ENCODE measurements at places on chromosomes 2 and 18. TPM values are rescaled to one million over a fixed set of nuclear protein-coding genes. Genes with fewer than 3 reads are reported as not detected.

The CLEC4F gene
- not detected for total RNA-seq

The MYO5B gene
- not detected for total RNA-seq

DNA sequence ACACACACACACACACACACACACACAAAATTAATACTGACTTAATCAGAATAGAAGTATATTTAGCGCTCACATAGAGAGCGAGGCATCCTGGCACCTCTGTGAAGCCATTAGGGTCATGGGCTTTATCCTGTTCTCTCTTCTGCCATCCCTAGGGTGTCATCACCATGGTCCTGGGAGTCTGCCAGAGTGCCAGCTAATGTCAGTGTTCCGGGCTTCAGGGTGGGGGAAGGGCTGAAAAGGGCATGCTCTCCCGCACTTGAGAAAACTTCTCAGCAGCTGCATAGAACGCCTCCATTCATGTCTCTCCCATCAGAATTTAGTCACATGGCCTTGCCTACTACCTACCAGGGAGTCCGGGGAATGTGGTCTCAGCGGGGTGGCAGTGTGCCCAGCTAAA lies 19.7 kb upstream of the DYNC2LI1 start:
- DNase-seq = no peak

The DSC2 gene
- not detected for total RNA-seq

DNA sequence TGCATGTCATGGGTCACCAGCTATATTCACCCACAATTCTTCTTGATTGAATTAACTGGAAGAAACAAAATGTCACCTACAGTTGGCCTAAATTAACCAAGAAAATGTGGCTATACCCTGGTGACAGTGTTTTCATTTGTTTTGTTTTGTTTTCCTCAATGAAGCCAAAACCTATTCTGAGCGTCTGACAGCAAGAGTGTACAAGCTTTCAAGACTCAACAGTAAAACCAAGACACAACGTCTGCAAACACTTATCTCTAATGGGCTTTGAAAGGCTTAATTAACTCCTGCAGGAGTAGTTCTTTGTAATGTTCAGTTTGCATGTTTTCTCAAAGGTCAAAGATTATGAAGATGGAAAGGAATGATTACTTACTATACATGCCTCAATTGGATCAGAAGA lies 827.6 kb upstream of the KLHL29 start:
- DNase-seq = no peak

- DNase-seq = no peak
These were observed 116.8 kb upstream of the EPC2 start for GRCh38 chr2:148527488-148528340.

DNA sequence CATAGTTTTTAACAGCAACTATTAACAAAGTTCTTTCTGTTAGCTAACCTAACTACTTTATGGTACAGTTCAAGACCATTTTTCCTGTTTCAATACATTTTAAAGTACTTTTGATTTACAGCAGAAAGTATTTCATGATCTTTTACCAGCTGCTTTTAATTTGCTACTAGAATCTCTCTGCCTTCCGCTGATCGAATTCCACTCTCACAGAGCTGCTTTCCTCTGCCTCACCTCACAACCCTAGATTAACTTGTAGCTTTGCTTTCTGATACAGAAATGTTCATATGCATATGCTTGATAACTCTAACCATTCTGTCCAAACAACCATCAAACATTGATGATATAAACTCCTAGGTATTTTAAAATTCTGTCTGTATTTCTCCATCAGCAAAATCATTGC lies 463.2 kb upstream of the ZEB2 start:
- no peak for DNase-seq

GRCh38 chr2:178328037-178328436 lies 122.9 kb downstream of the PRKRA start:
- DNase-seq = no peak

The BMPR2 gene
- total RNA-seq = 35.4 TPM

DNA sequence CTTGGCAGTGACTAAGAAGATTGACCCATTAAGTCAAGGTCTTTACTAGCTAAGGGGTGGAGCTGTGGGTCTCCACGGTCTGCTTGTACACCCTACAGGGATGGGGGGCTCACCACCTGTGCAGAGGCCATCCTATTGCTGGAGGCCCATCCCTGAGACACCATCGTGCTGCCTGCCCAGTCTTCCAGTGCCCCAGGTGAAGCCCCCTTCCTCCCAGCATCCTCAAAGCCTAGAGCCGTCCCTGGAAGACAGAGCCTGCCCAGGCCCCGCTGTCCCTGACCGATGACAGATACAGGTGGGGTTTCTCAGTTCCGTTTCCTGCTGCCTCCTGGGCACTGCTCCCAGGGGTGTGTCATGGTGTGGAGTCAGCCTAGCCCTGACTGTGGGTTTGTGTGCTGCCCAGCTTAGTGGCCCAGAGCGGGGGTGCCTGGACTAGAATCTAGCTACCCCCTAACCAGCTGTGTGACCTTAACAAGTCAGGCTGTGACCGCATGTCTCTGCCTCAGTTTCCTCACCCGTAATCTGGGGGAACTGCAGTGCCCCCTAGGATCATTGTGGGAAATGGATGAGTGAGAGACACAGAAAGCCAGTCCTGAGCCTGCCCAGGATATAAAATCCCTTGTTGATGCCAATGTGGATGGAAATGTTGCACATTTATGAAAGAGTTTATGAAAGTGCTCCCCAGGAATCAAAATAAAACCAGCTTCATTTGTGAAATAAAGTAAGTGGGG lies 2.0 kb downstream of the OTOS start:
- no peak for DNase-seq

The ALPP gene
- not detected for total RNA-seq

The ELAC1 gene
- total RNA-seq = 14.3 TPM

DNA sequence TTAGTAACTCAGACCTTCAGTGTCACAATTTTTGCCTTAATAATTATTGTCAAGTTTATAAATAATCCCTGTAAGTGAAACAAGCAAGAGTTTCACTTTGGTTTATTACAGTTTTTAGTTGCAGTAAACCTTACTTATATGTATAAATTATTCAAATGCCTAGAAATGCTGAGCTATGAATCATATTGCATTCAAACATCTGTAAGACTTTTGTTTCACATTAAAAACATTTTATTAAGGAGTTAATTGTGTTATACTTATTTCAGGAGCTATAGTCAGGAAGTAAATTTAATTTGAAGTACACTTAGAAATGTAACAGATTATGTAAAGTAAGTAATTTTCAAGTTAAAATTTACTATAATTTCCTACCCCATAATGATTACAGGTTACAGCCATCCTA lies 3.9 kb upstream of the ETAA1 start:
- DNase-seq = no peak

The KCNE4 gene
- not detected for total RNA-seq

- DNase-seq = no peak
These were observed 182.6 kb upstream of the THSD7B start for GRCh38 chr2:136582628-136583205.

DNA sequence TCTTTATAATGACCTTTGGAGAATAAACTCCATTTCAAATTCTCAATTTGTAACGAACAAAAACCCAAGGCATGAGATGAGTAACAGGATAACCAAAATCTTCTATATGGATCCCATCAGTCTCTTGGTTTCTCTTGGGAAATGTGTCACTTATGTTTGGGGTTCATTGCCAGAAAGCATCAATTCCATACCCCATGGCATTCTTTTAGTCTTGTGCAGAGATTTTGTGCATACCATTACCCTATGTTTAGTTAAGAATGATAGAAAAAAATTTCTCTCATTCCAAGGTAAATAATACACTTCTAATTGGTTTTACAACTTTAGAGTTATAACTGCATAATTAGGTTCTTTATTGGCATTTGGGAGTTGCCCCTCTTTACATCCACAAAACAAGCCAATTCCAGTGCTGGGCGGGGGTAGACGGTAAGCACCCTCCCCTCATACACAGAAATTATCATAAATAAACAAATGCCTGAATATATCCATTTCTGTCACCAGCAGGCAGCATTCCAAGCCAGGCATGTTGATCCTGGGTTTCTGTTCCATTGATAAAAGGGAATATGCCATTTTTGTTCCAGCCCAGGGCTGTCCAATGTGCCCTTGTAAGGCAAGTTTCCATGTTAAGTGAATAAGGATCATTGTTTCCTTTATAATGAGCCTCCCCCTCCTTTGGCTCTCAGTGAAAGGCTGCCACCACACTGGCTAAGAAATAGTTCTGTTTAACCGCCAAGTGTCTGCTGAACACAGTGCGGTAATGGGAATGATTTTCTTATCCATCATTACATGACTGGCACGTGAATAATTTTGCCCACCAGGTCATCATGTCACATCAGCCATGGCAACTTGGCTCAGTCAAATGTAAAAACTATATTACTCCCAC lies 680.1 kb upstream of the ZEB2 start:
- DNase-seq = no peak

DNA sequence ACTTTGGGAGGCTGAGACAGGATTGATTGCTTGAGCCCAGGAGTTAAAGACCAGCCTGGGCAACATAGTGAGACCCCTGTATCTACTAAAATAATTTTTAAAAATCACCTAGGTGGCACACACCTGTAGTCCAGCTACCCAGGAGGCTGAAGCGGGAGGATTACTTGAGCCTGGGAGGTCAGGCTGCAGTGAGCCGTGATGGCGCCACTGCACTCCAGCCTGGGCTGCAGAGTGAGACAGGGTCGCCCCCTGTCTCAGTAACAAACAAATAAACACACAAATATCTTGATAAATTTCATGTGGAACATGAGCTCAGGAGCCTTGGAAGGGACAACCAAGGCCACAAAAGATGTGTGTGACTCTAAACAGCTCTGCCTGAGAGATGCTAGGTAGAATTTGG lies 11.7 kb upstream of the ANKRD53 start:
- DNase-seq = no peak

DNA sequence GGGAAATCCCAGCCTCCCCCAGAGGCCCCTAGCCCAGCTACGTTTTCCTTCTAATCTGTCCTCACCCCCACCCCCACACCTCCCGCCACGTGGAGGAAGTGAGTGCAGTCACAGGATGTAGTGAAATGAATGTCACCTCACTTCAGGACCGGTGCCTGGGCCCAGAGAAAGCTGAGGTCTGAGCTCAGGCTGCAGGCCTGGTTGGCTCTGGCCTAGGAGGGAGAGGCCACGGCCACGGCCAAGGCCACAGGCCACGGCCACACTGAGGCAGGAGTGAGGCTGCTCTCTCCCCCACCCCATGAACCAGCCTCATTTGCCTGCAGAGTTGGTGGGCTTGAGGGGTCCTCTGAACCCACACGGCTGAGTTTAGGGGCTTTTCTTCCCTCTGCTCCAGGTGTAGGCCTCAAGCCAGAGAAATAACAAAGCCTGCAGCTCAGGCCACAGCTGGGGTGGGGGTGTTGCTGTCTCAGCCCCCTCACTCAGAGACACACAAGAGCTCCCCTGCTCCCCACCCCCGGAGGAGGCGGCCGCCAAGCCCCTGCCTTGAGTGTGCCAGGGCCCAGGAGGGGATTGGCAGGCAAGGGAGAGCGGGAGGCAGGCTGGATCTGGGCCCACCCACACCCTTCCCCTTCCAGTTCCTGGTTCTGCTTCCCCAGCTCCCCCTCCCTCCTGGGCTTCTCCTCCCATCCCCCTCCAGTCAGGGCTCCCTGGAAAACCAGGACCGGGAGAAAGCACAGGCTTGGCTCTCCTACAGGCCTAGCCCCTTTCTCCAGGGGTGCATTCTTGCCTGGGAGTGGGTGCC lies 27.0 kb downstream of the DNMT3A start:
- DNase-seq = no peak

The GPR45 gene
- not detected for total RNA-seq

DNA sequence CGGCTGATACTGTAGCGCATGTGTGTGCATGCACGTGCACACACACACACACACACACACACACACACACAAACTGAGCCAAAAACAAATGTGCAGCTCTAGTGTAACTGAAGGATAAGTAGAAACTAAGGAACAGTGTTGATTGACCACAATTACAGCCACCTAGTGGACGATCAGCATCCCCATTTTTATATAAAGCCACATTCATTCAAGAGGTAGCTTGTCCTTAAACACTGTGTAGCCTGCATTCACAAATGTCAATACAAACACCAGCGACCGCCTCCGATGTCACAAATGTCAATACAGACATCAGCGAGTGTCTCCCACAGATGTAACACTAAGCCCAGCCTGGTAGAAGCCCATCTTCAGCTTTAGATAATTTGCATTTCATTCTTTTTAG lies 167.4 kb downstream of the PTGR3 start:
- DNase-seq = no peak

DNA sequence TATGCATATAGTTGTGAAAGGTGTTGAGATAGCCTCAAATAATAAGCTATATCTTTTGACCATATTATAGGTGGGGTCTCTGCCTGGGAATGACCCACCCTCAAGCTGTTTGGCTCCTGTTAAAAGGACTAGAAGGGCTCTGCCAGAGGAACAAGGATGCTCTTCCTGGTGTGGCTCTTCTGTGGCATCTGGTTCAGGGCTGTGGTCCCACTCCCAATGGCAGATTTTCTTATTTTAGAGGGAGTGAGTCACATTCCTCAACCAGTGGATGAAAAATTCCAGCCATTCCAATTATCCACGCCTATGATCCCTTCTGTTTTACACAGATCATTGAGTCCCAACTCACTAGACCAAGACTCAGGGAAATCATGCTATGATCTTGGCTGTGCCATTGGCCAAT lies 119.9 kb downstream of the PARD3B start:
- DNase-seq = no peak

The TEX44 gene
- not detected for total RNA-seq

- no peak for DNase-seq
These were observed 133.5 kb downstream of the ASXL3 start for GRCh38 chr18:33711514-33711913.

DNA sequence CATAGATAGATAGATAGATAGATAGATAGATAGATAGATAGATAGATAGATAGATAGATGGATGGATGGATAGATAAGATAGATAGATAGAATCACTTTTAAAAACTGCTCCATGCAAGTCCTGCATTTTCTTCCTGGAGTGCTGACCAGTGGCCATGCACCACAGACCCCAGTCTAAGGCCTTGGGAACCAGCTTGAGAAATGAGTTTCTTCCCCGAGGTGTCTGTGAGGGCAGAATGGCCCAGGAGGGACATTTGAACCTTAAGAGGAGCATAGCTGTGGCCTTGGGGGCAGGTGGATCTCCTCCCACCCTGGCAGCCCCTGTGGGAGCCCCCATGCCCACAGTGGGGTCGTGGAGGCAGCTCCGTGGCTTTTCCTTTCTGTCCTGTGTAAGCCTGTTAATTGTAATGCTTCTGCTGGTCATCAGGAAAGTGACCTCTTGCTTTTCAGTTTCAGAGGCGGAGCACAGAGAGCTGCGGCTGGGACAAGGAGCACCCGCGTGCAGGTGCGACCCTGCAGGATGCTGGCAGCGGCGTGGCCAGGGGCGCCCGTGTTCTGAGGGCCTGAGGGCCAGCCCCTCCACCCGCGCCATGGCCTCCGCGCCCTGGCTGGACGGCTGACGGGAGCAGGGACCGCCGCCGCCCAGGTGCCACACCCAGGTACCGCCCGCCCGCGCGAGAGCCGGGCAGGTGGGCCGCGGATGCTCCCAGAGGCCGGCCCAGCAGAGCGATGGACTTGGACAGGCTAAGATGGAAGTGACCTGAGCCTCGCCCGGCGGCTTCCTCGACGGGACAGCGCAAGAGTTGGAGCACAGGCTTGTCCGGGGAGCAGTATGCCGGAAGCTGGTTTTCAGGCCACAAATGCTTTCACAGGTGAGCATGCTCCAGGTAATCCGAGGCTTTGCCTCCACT lies 168.6 kb downstream of the LDLRAD4 start:
- DNase-seq = no peak

The BOK gene
- total RNA-seq = not detected

The TANC1 gene
- total RNA-seq = 0.13 TPM

The SERPINB13 gene
- not detected for total RNA-seq

- no peak for DNase-seq
These were observed 696.7 kb upstream of the SOX11 start for GRCh38 chr2:4995466-4995865.

- DNase-seq = no peak
These were observed 14.0 kb downstream of the PXDN start for GRCh38 chr2:1730015-1730927.

- DNase-seq = no peak
These were observed 52.2 kb downstream of the EDAR start for GRCh38 chr2:108936866-108937265.

The TUBA4B gene
- not detected for total RNA-seq

All from naive thymus-derived CD8-positive, alpha-beta T cell (primary cell).